ENCODE measurements at places on chromosomes 4 and X.

- DNase-seq: no peak
Observed at GRCh38 chr4:80484712-80485111, 149.2 kb downstream of the CFAP299 start.

DNA sequence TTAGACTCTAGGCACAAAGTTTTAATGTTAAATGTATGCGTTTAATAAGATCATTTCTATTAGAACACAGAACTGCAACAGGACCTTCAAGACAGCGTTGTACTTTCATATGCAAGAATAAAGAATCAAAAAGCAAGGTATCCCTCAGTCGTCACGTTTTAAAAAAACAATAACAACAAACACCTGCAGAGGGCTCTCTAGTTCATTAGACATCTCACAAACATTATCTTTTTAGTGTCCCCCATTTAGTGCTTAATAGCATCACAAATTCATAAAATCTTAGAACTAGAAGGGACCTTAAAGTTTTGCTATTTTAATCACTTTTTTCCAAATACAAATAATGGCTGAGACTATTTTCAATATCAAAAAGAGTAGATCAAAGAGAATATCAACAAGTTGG, 236.6 kb downstream of the DCHS2 start:
- no peak for DNase-seq

GRCh38 chrX:57211906-57212305, 74.6 kb upstream of the FAAH2 start:
- DNase-seq: no peak

GRCh38 chr4:56086073-56086541, 137.4 kb downstream of the CEP135 start:
- no peak for DNase-seq

GRCh38 chr4:160826339-160826679, 1337.5 kb downstream of the FSTL5 start:
- DNase-seq: no peak
